ENCODE measurements at places on chromosomes 12 and 14. TPM values are rescaled to one million over a fixed set of nuclear protein-coding genes. Genes with fewer than 3 reads are reported as not detected.

The TAS2R19 gene
- 1.6 TPM for total RNA-seq

The KERA gene
- not detected for total RNA-seq

The DDHD1 gene
- 7.0 TPM for total RNA-seq

The GLIPR1L1 gene
- not detected for total RNA-seq

The ZNF385A gene
- total RNA-seq = 0.10 TPM

The KRT81 gene
- not detected for total RNA-seq

The KRT75 gene
- total RNA-seq = 0.08 TPM

The EIF2S3B gene
- total RNA-seq = 0.18 TPM

Data from HT-29 (cell line).